ENCODE measurements at places on chromosomes 6 and 20.
A peak's percentile ranks its signal among the peaks of the same experiment; 100 is the strongest.

DNA sequence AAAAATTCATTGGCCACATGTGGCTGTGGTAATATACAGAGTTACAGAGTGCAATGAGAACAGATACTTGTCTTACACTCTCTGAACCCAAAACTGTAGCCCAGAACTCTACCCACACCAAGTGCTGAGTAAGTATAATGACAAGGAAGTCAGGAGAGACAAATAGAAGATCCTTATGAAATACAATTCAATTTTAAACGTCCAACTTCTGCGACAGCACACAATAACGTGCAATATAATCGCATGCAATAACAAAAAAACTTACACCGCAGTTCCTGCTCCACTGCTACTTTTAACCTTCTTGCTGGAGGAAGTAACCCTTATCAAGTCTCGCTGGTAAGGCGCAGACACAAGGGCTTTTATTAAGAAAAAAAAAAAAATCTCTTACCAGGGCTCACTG is 881 bp downstream of the SFT2D1 start:
- DNase-seq = no peak

- no peak for DNase-seq
Observed at GRCh38 chr6:90947184-90948064, 360.6 kb upstream of the MAP3K7 start.

DNA sequence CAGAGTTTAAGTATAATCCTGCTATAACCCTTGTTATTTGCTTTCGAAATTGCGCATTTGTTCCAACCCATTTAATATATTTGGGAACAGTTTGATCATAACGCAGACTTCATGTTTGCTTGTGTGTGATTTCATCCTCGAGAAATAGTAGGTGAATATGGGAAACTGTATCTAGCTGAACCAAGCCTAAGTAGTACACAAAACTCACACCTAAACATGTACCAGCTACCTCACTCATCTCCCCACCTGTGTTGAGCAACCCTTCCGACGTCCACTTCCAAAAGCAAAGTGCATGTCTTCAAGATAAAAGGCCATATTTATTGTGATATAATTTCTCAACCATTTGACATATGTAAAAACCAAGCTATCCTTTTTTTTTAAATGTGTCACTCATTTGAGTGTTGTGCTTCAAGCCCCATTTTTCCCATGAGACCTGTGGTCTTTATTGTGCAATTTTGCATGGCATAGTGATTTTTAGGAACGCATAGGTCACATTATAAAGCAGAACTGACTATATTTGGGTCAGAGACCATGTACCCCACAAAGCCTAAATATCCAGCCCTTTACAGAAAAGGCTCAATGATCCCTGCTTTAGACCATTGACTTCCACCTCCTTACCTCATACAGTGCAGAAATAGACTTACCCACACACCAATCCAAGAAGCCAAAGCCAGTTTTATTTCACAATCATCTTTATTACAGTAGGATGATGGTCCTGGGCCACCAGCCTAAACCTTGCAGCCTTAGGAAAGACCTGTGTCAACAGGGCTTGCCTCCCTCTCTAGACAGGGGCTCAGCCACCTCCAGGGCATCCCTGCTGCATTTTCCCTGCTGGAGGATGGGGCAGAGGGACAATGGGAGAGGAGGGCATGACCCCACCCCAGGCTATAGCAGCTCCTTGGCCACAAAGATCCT is 7.1 kb downstream of the CCND3 start:
- no peak for DNase-seq

DNA sequence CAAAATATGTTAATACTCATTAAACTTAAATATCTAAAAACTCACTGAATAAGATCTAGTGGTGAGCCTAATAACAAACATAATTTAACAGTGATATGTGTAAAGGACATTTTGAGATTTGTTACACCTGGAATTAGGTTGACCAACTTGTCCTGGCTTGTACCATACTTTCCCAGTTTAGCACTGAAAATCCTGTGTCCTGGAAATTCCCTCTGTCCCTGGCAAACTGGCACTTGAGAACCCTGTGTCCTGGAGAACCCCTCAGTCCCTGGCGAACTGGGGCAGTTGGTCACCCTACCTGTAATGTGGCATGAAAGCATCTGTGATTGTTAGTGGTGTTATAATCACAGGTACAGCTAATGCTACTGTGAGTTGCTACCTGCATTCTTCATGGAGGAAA is 6.9 kb upstream of the PRND start:
- DNase-seq = no peak

DNA sequence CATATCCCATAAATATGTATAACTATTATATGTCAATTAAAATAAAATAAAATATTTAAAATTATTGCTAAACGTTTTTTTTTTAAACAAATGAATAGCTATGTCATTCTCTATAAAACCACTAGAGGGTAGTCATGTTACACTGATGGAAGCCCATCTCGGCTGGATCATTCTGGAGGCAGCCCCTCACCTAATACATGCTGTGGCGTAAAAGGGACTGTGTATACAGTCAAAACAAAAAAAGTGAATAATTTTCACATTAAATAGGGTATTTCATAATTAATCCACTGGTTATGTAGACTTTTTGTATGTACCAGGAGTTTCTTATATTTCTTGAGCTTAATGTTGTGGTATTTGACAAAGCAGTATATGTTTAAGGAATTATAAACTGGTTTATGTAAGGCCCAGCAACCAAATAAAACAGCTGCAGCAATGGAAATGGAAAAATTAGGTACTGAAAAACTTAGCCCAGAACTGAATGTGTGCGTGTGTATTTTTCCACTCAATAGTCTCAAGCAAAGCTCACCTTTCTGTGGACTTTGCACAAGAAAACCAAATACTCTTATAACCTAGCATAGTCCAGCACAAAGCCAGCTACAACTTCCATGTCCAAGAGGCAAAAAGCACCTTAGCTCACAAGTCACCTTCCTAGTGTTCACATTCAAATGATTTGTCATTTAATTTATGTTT is 81.7 kb downstream of the COL9A1 start:
- DNase-seq = peak; percentile 44
